Umbilical cord (tissue), 2 donors: ENCODE measurements at places on chromosomes 5 and 9.

DNA sequence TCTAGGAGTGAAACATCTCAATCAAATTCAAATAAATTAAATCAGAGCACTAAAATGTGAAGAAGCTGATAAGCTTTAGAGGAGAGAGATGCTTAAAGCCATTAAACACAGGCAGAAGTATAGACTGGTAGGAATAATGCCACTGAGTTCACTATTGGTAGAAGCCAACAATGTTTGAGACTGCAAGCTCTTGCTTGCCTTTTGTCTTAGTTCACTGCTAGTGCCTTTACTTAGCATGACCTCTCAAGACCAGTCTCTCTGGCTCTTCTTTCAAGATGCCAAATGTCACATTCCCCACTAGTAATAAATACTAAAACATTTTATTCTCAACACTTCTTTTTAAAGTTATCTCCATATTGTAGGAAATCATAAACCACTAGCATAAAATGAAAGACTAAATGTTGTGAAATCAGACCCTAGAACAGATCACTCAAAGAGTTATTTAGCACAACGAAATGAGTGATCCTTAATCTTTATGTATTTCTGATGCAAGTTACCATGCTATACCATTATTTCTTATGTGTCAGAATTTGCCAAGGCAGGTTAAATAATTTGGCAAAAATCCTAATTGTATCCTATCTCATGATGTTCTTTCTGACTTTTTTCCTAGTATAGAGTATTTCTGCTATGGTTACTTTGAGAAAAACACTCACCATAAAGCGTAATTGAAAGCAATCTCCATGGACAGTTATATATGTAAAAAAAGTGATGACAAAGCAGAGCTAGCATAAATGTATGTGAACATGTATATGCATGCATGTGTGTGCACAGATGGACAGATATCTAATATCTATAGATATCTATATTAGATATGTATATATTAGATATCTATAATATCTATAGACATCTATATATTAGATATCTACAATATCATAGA lies 57.5 kb downstream of the PJA2 start:
- no peak for DNase-seq

DNA sequence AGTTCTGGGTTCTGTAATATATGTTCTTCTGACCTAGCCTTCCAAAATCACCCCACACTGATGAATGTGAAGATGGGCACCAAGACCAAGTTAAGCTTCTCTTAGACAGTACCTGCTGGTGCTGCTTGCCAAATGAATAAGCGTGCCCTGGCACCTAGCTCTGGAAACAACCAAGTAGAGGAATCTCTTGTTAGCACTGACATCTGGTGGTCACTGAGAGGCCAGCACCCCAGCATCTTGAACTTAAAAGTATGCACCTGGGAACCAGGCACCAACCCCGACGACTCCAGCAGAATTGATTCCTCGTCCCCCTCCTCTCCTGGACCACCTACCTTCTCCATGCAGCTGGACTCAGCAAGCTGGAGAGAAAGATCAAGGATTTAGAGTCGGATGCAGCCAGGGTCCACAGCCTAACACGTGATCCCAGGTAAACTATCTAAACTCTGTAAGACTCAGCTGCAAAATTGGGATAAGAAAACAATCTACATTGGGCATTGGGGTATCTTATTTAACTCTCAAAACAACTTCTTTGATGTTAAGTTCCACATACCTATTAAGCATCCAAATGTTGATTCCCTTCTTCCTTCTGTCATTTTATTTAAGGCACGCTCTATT lies 89.8 kb downstream of the SLC1A3 start:
- peak; percentile 64 for DNase-seq

- no peak for DNase-seq
Measured at GRCh38 chr9:97594381-97594921, 38.7 kb downstream of the TSTD2 start.

- DNase-seq = no peak
Measured at GRCh38 chr5:132277971-132278853, 16.0 kb upstream of the SLC22A4 start.

DNA sequence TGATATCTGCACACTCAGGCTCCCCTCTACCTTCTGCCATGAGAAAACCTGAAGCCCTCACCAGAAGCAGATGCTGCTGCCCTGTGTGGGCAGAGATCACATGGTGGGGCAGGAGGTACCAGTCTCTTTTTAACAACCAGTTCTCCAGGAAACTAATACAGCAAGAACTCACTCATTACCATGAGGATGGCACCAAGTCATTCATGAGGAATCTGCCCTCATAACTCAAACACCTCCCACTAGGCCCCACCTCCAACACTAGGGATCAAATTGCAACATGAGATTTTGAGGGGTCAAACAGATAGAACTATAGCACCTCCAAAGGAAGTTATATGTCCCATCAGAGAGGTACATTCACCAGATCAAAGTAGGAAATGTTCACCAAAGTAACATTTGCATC lies 136.3 kb upstream of the SHB start:
- DNase-seq = no peak

GRCh38 chr9:132748450-132748849 lies 78.2 kb downstream of the GTF3C4 start:
- no peak for DNase-seq

DNA sequence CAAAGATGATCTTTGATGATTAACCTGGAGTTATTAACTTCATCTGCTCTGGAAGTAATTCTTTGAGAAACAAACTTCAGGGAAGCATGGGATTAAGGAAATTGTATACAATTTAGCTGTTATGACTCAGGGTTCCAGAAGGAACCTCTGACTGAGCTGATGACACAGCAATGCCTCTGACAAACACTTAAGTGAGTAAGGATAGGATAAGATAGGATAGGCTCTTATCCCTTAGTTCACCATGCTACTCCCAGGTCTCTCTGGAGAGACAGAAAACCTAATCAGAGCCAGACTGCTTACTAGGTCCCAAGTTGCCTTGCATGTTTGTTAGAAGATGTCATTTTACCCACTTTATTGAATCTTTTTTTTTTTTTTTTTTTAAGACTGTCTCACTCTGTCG lies 12.6 kb upstream of the TMEM38B start:
- DNase-seq = no peak

GRCh38 chr5:164091836-164092235 lies 586.4 kb downstream of the MAT2B start:
- DNase-seq = no peak

DNA sequence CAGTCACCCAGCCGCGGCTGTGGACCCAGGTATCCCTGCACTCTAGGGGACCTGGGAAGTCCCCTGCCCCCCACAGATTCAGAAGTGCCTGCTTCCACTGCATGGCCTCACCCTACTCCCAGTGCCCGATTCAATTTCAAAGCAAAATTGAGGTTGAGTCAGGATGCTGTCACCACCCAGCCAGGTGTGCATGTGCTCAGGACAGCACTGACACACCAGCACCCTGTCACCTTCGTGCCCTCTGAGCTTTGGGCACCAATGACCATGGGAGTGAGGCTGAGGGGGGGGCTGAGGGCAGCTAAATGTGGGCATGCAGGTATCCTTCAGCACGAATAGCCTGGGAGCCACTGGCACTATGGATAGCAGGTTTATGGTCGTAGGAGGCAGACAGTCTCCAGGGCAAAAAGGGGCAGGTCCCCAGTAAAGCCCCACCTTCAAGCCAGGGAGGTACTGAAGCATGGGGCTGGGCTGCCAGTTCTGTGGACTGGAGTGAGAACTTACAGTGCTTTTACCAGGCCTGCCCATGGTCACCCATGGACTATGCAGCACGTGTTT lies 1151.6 kb upstream of the CDH6 start:
- no peak for DNase-seq

GRCh38 chr9:93112864-93113389 lies 16.9 kb downstream of the CARD19 start:
- no peak for DNase-seq

GRCh38 chr5:135329913-135330797 lies 68.9 kb downstream of the MACROH2A1 start:
- no peak for DNase-seq

DNA sequence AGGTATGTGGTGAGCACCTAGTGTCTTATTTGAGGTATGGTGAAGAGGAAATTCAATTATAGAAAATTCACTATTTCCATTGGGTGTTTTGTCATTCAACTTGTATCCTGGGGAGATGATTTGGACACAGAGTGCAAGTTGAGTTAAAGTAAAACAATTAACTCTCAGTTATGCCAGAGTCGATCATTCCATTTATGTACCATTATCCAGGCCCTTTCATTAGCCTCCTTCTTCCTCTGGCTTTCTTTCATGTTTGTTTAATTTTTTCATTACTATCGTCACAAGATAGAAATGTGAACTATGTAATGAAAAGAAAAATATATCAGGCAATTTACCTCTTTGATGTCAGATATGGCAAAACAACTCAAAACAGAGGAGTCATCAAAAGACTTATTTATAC lies 1347.2 kb upstream of the NUDT12 start:
- DNase-seq = no peak

DNA sequence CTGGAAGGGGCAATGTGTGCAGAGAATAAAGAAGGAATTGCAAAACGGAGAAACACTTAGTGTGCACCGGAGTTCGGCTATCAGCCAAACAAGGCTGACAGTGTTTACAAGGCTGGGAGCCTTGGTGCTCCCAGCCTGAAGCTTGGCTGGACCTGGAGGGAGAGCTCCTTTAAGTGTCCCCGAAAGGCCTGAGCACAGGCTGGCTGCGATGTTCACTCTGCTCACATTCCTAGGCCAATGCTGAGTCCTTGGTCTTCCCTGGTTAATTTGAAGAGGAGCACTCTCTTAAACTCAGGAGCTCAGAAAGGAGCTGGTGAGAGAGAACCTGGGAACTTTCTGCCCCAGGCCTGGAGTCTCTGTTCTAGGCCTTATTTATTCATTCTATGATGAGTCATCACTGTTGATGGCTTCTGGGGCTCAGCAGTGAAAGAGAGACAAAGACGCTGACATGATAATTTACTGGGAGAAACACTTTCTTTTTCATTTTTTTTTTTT lies 88.6 kb upstream of the MYO10 start:
- no peak for DNase-seq

GRCh38 chr9:135969064-135969683 lies 8.0 kb upstream of the UBAC1 start:
- DNase-seq = no peak

DNA sequence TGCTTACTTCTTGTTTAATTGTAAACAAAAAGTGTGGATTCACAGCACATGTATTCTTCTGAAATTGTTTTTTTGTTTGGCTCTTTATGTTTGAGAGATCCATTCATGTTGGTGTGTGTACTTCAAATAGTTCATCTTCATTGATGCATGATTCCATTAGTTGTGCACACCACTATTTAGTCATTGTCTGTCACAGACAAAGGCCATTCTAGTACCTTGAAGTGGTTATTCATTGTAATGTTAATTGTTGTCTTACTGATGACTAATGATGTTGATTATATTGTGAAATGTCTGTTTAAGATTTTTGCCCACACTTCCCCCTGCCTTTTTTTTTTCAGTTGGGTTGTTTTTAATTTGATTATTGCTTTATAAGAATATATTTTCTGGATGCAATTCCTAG lies 391.3 kb downstream of the DIRAS2 start:
- no peak for DNase-seq

- DNase-seq = no peak
Measured at GRCh38 chr5:165781738-165782137, 2276.3 kb downstream of the MAT2B start.

- no peak for DNase-seq
Measured at GRCh38 chr5:158875272-158875679, 224.4 kb downstream of the EBF1 start.

DNA sequence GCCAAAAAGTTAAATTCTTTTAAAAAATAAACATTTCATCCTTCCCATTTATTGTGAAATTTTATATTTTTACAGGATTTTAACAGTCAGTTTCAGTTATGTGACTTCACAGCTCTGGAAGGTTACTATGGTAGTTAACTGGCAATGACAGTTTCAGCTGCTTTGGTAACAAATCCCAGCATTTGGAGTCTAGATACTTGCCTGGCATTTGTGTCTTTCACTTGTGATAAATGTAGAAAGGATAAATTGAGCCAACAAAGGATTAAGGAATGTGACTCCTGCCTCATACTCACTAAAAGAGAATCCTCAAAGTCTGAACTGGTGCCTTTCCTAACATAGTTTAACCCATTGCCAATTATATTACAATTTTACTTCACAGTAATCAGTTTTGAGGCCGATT lies 315.5 kb downstream of the FER start:
- DNase-seq = peak; percentile 16

- no peak for DNase-seq
Measured at GRCh38 chr9:26231391-26231790, 553.1 kb upstream of the TUSC1 start.

GRCh38 chr9:120876842-120877240 lies at the start of gene PHF19:
Gene PHF19 (minus strand): TSS chr9:120877188. CDS start chr9:120874741, 2,447 bp downstream.
- DNase-seq = no peak

DNA sequence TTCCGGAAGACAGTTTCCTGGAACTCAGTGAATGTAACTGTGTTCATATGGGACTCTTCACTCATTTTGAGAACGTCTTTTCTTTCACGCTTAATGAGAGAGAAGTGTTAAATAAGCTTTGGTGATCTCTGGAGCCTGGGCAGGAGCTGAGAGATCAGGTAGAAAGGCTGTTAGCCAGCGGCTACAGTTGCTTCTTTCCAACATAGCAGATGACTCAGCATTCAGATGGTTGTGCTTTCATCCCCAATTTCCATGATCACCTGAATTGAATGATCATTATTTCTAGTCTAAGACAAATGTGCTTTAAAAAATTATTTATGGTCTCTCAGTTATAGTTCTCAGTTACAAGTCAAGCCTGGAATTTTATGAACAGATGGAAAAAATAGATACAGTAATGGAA lies 234.5 kb downstream of the ADAMTSL1 start:
- DNase-seq = no peak

- DNase-seq = no peak
Measured at GRCh38 chr9:97970165-97970564, 13.0 kb upstream of the ANP32B start.

GRCh38 chr9:135468854-135469521 lies 10.6 kb upstream of the PPP1R26 start:
- peak; percentile 57 for DNase-seq

DNA sequence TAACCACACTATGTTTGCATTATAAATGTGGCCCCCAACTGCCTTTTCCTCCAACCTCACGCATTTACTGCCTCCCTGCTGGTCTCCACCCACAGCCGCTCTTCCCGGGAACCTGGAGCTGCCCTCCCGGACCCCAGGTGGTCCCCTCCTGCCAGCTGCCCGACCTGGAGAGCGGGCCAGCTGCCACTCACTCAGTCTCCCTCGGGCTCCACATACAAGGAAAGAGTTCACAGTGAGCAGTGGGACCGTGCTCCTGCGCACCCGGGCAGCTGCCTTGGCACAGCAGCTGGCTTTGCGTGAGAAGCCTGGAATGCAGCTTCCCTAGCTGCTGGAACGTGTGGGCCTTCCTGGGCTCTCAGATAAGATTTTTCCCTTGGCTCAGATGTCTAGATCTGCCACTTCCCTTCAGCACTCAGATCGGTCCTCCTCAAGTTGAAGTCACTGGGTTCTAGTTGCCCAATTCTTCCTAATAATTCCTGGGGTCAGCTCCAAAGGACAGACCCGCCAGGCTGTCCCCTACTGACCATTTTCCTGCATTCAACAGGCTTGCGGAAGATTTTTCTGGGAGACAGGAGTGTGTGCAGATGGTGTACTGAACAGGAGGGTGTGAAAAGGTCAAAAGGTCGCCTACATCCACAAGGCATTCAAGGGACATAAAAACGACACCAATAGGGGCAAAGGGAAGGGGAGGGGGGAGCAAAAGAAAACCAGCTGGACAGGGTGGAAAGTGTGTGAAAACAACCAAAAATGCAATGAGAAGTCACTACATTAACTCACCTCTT lies 69.1 kb downstream of the MYO10 start:
- peak; percentile 35 for DNase-seq
